Activated T-cell treated with anti-CD3 and anti-CD28 coated beads, Interleukin-2, amount 50 U/mL, for 72 hours (primary cell): ENCODE measurements at places on chromosomes 1 and 21. TPM values are rescaled to one million over a fixed set of nuclear protein-coding genes. Genes with fewer than 3 reads are reported as not detected.
A peak's percentile ranks its signal among the peaks of the same experiment; 100 is the strongest.

PGLYRP4 gene
- total RNA-seq = 0.21 TPM

SCAMP3 gene
- 114 TPM for total RNA-seq

GJB3 gene
- total RNA-seq = not detected

MYOCOS gene
- total RNA-seq = 0.19 TPM

RNF186 gene
- not detected for total RNA-seq

PRKCZ gene
- 12.3 TPM for total RNA-seq

EVI5 gene
- 40.1 TPM for total RNA-seq

FNDC10 gene
- 1.00 TPM for total RNA-seq

- no peaks in the 10 kb centered on the region for H3K36me3 ChIP-seq
- H3K27ac ChIP-seq = no peak overlapping the region
- H3K4me3 ChIP-seq = no peak overlapping the region
- DNase-seq = no peak
- no peaks in the 10 kb centered on the region for H3K4me1 ChIP-seq
Observed at GRCh38 chr1:13487143-13487868, 26.5 kb downstream of the LRRC38 start.

DNA sequence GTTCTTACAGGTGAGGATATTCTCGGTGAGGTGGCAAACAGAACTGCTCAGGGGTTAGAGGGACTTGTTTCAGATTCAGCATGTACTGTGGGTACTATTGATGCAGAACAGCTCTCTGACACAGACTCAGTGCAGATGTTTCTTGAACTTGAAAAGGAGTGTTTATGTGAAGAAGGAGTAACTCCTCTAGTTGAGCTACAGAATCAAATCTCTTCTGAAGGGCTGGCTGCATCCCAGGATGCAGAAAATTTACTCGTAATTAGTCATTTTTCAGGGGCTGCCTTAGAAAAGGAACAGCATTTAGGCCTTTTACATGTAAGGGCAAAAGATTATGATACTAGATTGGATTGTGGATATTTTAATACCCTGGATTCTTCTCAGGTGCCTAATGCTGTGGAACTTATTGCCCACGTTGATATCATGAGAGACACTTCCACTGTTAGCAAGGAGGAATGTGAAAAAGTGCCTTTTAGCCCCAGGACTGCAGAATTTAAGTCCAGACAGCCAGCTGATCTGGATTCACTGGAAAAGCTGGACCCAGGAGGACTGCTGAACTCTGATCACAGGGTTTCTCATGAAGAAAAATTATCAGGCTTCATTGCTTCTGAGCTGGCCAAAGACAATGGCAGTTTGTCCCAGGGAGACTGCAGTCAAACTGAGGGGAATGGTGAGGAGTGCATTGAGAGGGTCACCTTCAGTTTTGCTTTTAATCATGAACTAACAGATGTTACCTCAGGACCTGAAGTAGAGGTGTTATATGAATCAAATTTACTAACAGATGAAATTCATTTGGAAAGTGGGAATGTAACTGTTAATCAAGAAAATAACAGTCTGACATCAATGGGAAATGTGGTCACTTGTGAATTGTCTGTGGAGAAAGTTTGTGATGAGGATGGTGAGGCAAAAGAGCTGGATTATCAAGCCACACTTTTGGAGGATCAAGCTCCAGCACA lies 79.6 kb upstream of the BMP8A start:
- H3K4me3 ChIP-seq = peak overlapping the region; percentile 9
- H3K36me3 ChIP-seq = peaks cover 3% of the 10 kb centered on the region
- no peak for DNase-seq

GRCh38 chr1:114428083-114428754 lies 82.8 kb downstream of the TRIM33 start:
- no peak for DNase-seq
- H3K4me1 ChIP-seq = no peaks in the 10 kb centered on the region
- no peaks in the 10 kb centered on the region for H3K36me3 ChIP-seq
- H3K4me3 ChIP-seq = no peak overlapping the region

DNA sequence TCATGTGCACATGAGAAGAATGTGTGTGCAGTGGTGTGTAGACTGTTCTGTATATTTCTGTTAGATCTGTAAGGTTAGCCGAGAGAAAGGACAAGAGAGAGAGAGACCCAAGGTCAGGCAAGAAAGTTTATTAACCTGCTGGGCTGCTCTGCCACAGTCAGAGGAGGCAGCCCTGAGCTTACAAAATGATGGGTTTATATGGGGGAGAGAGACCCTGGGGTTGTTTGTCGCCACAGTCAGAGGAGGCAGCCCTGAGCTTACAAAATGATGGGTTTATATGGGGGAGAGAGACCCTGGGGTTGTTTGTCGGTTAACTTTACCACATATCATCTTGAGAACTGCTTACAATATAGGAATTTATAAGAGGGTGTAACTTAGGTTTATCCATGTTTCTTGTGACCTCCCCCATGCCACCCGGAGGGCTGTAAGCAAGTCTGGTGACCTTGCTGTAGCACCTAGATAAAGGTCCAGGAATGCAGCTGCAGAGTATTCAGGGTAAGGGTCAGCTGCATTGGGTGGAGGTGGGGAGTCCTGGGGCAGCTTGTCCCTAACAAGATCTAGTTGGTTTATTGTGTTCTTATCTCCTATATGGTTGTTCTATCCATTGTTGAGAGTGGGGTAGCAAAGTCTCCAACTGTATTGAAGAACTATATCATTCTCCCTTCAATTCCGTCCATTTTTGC lies 9.3 kb upstream of the ZBTB40 start:
- peaks cover 14% of the 10 kb centered on the region for H3K36me3 ChIP-seq
- H3K27me3 ChIP-seq = peaks cover 10% of the 10 kb centered on the region
- H3K4me3 ChIP-seq = no peak overlapping the region
- no peak overlapping the region for H3K27ac ChIP-seq
- no peaks in the 10 kb centered on the region for H3K4me1 ChIP-seq

- no peaks in the 10 kb centered on the region for H3K27me3 ChIP-seq
- H3K4me3 ChIP-seq = no peak overlapping the region
- peaks cover 16% of the 10 kb centered on the region for H3K4me1 ChIP-seq
- no peak overlapping the region for H3K27ac ChIP-seq
- no peak for DNase-seq
Observed at GRCh38 chr1:198280080-198280479, 123.3 kb downstream of the NEK7 start.

GRCh38 chr1:211118407-211119102 lies 15.4 kb downstream of the KCNH1 start:
- H3K4me1 ChIP-seq = no peaks in the 10 kb centered on the region
- H3K27me3 ChIP-seq = peaks cover 45% of the 10 kb centered on the region
- no peak overlapping the region for H3K4me3 ChIP-seq
- H3K27ac ChIP-seq = no peak overlapping the region
- DNase-seq = no peak

DNA sequence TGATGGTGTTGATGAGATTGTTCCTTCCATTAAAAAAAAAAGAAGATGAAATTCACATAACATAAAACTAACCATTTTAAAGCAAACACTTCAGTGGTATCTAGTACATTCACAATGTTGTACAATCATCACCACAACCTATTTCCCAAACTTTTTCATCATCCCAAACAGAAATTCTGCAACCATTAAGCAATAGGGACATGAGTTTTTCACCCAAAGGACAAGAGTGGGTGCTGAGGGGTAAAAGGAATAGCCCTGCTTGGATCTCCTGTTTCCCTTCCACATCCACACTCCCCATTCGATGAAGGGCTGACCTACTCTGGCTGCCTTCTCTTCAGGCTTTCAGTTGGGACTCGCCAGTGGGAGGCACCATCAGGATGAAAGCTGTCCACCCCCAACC lies 59.3 kb downstream of the SLC9A1 start:
- no peak overlapping the region for H3K4me3 ChIP-seq
- DNase-seq = no peak
- peaks cover 17% of the 10 kb centered on the region for H3K4me1 ChIP-seq
- no peaks in the 10 kb centered on the region for H3K27me3 ChIP-seq
- no peaks in the 10 kb centered on the region for H3K36me3 ChIP-seq

DNA sequence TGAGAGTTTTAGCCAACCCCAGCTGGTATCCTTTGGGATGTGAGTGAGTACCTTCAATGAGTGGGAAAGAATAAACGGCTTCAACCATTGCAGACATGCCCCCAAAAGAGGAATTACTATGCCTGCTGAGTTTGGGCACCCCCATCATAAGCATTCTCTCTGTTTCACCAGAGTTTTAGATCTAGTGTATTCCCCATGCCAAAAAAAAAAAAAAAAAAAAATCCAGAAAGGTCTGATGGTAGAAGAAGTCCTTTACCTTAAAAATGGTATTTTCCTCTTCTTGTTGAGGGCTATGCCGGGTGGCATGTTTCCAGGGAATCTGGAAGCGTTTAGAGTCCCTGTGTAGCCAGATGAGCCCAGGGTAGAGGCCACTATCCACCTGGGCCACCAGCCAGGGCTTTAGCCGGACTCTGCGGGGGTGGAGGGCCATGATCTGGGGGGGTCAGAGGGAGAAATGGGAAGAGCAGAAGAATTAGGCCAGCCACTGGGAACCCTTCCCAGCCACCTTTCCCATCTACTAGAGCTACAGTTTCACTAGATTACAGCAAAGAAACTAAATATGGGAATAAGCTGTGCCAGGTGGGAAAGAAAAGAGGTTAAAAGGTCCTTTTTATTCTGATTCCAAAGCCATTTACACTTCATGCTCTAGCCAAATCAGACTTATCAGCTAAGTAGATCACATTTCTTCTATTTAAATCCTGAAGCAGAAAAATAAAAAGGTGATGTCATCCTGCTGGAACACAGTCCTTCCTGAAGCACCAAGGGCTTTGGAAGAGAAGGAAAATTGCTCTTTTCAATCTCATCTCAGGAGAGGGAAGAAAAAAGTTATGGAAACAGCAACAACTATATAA lies 4.7 kb downstream of the IRF6 start:
- H3K4me1 ChIP-seq = peaks cover 17% of the 10 kb centered on the region
- DNase-seq = no peak
- H3K27ac ChIP-seq = no peak overlapping the region
- no peaks in the 10 kb centered on the region for H3K36me3 ChIP-seq

- no peaks in the 10 kb centered on the region for H3K4me1 ChIP-seq
- no peak overlapping the region for H3K4me3 ChIP-seq
- H3K36me3 ChIP-seq = peaks cover 11% of the 10 kb centered on the region
Observed at GRCh38 chr1:151243683-151244216, 10.8 kb upstream of the PSMD4 start.

- no peaks in the 10 kb centered on the region for H3K27me3 ChIP-seq
- no peak overlapping the region for H3K27ac ChIP-seq
- no peak for DNase-seq
- no peaks in the 10 kb centered on the region for H3K4me1 ChIP-seq
Observed at GRCh38 chr1:102472520-102472919, 475.8 kb upstream of the OLFM3 start.

DNA sequence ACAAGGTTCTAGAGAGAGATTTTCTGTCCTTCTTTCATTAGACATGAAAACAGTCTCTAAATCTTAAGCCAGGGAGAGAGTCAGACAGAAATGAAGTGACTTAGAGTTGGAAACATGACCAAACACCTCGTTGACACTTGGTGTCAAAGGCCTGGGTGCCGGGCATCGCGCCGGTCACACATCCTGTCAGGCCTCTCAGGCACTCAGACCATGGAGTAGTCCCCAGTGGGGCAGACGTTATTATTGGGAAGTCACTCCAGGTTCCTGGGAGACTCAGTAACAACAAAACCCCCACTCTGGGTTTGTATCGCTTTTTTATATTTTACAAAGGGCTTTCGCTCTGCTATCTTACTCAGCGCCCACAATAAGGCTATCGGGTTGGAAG lies 25.8 kb downstream of the KCNN3 start:
- H3K4me3 ChIP-seq = no peak overlapping the region
- H3K4me1 ChIP-seq = peaks cover 5% of the 10 kb centered on the region
- H3K27ac ChIP-seq = no peak overlapping the region
- H3K27me3 ChIP-seq = peaks cover 20% of the 10 kb centered on the region
- DNase-seq = no peak

DNA sequence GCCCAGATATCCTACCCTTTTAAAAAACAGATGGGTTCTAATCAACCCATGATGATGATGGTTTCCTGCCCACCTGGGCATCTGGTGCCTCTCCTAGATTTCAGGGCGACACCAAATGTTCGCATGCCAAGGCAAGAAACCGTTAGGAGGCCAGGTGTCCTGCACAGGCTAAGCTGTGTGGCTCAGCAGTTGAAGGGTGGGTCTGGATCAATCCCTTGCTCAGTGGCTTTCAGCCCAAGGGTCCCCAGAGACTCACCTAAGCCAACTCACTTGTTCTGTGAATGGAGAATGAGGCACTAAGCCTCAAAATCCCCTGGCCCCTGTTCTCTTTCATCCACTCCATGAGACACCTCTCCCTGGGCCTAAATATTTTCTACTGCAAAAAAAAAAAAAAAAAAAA lies 169.1 kb upstream of the EDN2 start:
- H3K4me1 ChIP-seq = peaks cover 95% of the 10 kb centered on the region
- H3K4me3 ChIP-seq = peak overlapping the region; percentile 50
- peak overlapping the region; percentile 74 for H3K27ac ChIP-seq
- H3K27me3 ChIP-seq = no peaks in the 10 kb centered on the region

GRCh38 chr1:8597455-8597854 lies 220.0 kb downstream of the RERE start:
- no peak overlapping the region for H3K27ac ChIP-seq
- H3K36me3 ChIP-seq = peaks cover 26% of the 10 kb centered on the region
- no peak overlapping the region for H3K4me3 ChIP-seq
- DNase-seq = no peak
- H3K4me1 ChIP-seq = peaks cover 56% of the 10 kb centered on the region

DNA sequence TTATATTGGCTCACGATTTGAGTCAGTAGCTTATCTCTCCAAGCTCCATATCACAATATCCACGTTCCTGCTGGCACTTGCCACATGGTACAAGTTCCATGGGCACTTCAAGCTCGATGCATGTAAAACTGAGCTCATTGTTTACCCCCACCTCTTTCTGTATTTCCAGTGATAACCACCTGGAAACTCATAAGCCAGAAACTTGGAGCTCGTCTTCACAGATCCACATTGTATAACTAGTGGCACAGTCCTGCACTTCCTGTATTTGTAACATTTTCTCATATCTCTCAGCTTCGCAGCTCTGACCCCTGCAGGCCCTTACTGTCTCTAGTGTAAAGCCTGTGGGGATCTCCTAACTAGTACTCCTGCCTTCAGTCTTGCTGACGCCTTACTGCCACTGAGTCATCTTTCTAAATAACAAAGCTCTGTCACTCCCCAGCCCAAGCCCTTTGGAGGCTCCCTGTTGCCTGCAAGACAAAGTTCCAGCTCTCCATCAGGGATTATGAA lies 6.5 kb upstream of the C2CD4D start:
- peak overlapping the region; percentile 63 for H3K4me3 ChIP-seq
- peak; percentile 67 for DNase-seq
- peaks cover 17% of the 10 kb centered on the region for H3K36me3 ChIP-seq

- H3K4me1 ChIP-seq = no peaks in the 10 kb centered on the region
- H3K27ac ChIP-seq = no peak overlapping the region
- H3K4me3 ChIP-seq = no peak overlapping the region
- no peaks in the 10 kb centered on the region for H3K27me3 ChIP-seq
- H3K36me3 ChIP-seq = no peaks in the 10 kb centered on the region
Observed at GRCh38 chr1:3716351-3716750, 35.9 kb upstream of the CCDC27 start.

GRCh38 chr1:201169971-201170532 lies 15.8 kb upstream of the TMEM9 start:
- peaks cover 21% of the 10 kb centered on the region for H3K27me3 ChIP-seq
- DNase-seq = no peak
- peak overlapping the region; percentile 47 for H3K27ac ChIP-seq

DNA sequence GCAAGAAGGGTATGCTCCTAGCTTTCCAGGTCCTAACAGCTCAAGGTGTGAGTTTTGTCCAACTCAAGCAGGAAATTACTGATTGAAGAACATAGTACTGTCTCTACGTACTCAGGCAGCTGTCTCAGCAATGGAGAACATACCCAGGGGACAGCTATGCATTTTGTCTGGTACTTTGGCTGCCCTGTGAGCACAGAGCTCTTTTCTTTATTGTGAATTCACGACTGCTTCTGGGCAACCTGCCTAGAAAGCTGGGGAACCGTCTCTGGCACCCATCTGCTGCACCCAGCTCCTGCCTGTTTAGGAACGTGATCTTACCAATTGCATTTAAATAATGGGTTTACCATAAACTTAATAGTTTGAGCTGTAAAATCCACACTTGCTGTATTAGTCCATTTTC lies 258.1 kb downstream of the HHAT start:
- no peak for DNase-seq
- no peak overlapping the region for H3K27ac ChIP-seq
